Dermis blood vessel endothelial cell (primary cell): ENCODE measurements at places on chromosomes 16 and 17.

- no peak for DNase-seq
Measured at GRCh38 chr17:61475726-61476125, 23.5 kb downstream of the TBX4 start.

GRCh38 chr16:8816967-8817655 is 19.5 kb downstream of the PMM2 start:
- DNase-seq: no peak

GRCh38 chr16:12612598-12613101 is 191.0 kb downstream of the CPPED1 start:
- no peak for DNase-seq

DNA sequence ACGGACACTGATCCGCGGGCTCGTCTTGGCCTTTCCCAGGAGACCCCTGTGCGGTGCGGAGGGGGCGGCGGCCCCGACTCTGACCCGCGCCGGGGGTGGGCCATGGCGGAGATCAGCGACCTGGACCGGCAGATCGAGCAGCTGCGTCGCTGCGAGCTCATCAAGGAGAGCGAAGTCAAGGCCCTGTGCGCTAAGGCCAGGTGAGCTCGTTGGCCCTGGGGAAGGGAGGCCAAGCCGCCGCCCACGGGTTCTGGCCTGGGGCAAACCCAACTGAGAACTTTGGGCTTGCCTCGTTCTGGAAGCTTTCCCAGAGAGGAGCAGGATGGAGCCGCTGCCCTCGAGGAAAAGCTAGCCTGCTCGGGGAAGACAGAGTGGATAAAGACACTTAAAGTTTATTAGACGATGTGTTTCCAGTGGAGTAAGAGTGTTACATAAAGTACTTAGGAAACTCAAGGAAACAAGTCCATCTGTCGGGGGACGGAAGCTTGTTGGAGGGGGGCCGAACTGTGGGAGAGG is 540 bp downstream of the PPP4C start:
- DNase-seq: peak; percentile 39

- DNase-seq: no peak
Measured at GRCh38 chr17:81457917-81458555, 54.6 kb downstream of the ACTG1 start.

- no peak for DNase-seq
Measured at GRCh38 chr16:20051147-20051546, 22.5 kb downstream of the GPR139 start.

DNA sequence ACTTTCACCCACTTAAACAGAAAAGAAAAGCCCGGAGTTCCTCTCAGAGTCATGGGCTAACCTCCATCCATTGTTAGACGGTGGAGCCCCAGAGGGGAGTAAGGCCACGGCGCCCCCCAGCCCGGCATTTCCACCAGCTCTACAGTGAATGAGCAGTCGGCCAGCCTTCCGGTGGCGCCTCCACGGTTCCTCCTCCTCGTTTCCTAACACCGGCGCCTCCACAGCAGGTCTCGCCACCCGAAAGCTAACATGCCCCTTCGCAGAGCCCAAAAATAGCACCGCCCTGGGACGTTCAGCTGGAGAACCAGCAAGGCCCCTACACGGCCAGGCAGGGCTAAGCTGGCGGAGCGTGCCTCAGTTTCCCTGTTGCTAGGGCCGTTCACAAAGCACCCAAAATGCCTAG is 858 bp downstream of the MMD start:
- DNase-seq: peak; percentile 32

GRCh38 chr17:4956493-4957061 is 5.7 kb downstream of the ENO3 start:
- no peak for DNase-seq

GRCh38 chr16:72242757-72243156 is 70.8 kb upstream of the PMFBP1 start:
- no peak for DNase-seq

- peak; percentile 43 for DNase-seq
Measured at GRCh38 chr17:2683912-2684311, 27.7 kb downstream of the CLUH start.

DNA sequence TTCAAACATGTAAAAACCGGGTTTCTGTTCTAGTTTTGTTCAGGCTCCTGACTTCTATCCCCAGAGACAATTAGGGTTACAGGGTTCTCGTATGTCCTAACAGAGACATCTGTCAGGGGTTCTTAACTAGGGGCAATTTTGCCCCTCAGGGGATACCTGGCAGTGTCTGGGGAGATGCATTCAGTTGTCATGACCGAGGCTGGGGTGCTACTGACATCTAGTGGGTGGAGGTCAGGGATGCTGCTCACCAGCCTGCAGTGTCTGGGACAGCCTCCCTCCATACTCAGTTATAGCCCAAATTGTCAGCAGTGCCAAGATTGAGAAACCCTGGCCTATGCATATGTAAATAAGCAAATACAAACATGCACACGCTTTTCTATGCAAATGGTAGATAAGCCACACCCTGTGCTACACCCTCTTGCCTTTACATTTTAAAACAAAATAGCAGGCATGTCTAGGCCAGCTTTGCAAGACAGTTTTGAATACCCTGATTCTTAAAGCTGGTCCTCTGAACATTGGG is 37.4 kb downstream of the CLEC16A start:
- peak; percentile 27 for DNase-seq

DNA sequence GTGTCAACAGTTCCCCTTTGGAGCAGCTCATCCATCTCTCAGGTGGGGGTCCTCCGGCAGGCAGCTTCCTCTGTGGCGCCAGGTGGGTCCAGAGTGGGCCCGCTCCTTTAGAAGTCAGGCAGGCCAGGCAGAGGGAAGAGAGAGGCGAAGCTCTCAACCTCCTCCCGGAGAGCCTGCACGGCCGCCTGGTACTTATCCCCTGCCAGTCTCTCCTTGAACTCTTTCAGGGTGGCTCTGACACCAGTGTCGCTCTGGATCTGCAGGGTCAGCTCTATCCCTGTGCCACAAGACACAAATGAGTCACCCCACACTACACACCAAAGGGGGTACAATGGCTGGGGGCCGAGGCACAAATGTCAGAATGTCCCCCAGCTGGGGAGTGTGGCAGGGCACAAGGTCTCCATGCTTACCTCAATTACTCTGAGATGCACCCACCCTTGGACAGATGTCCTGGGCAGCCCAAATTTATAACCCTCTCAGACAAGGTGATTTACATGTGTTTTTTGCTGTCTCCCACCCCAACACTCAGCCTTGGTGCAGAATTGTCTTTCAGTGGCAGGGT is 13.6 kb downstream of the SMCR8 start:
- no peak for DNase-seq

GRCh38 chr17:75181608-75182318 is 996 bp downstream of the SUMO2 start:
- peak; percentile 43 for DNase-seq

DNA sequence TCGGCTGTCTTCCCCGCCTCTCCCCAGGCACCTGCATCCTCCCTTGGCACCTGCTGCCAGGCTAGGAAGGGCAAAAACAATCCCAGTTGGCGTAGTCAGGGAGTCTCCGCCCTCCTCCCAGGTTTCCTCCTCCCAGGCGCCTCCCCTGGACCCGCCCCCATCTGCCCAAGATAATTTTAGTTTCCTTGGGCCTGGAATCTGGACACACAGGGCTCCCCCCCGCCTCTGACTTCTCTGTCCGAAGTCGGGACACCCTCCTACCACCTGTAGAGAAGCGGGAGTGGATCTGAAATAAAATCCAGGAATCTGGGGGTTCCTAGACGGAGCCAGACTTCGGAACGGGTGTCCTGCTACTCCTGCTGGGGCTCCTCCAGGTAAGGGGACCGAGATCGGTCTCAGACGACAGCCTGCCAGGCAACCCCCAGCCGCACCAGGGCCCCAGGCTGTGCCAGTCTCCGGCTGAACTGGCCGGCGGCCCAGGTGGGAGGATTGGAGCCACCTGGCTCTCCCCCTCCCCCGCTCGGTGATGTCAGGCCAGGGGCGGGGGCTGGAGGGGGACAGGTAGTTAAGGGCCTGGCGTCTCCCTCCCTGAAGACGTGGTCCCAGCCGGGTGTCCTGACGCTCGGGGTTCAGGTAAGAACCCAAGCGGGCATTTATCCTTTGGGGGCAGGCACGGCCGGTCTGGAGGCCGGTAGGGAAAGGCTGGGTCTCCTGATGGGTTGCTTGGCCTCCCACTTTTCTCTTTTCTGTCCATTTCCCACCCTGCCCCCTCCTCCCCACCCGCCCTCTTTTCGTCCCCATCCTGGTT is at the start of gene GRB7:
Gene GRB7 (plus strand): TSS at position 179 of the 808 bp plus-strand sequence. CDS start 4,364 bp downstream, outside the sequence.
- DNase-seq: no peak

GRCh38 chr16:79154086-79154485 is 446.5 kb downstream of the MAF start:
- DNase-seq: no peak

DNA sequence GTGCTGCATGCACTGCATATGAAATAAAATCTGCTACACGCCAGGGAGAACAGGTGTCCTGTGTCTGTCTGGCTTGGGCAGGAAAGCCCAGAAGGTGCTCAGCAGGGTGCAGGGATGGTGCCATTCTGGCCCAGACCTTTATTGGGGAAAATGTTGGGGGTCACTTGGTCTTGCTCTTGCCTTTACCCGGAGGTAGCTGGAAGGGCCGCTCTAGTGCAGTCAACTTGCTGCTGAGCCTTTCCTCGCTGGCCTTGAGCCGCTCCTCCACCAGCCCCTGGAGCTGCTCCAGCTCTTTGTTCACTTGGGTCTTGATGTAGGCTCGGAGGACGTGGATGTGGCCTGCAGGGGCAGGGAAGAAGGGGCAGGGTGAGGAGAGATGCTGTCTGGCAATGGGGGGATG is 4.5 kb downstream of the CFAP119 start:
- DNase-seq: no peak

DNA sequence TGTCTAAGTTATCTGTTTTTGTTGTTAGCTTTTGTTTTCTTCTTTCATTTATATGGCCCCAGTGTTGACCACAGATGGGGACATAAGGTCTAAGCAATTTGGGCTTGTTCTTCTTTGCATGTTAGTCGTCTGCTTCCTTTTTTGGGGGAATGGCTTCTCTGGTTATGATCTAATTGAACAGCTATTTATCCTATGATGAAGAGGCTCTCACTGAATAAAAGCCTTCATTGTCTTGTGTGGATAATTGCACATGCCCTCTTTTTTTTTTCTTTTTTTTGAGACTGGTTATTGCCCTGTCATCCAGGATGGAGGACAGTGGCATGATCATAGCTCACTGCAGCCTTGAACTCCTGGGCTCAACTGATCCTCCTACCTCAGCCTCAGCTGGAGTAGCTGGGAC is 13.7 kb downstream of the SMARCE1 start:
- DNase-seq: no peak

- no peak for DNase-seq
Measured at GRCh38 chr17:33981711-33982601, 273.1 kb upstream of the CCL2 start.

- DNase-seq: peak; percentile 16
Measured at GRCh38 chr16:28063591-28064061, at the start of gene GSG1L. Gene GSG1L (minus strand): TSS chr16:28063714. CDS start chr16:28063424, 290 bp downstream.

DNA sequence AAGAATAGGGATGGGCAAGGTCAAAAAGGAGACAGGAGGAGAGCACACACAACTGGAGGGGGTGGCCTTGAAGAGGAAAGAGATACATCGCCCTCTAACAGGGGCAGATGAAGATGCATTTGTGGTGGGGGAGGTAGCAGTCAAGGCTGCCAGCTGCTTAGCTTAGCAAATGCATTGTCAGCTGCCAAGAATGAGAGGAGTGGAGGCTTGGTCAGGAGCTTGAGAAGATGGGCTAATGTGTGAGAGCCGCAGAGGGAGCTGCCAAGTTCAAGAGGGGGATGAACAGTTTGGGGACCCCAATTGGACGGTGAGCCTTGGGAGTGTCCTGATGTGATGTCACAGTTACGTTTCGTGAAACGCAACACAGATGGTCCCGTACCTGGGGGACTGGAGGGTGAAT is 28.9 kb upstream of the GNA13 start:
- DNase-seq: peak; percentile 30

- DNase-seq: no peak
Measured at GRCh38 chr17:2386400-2387085, 14.3 kb downstream of the MNT start.

GRCh38 chr16:67966549-67967182 is 1.8 kb downstream of the SLC12A4 start:
- DNase-seq: no peak

DNA sequence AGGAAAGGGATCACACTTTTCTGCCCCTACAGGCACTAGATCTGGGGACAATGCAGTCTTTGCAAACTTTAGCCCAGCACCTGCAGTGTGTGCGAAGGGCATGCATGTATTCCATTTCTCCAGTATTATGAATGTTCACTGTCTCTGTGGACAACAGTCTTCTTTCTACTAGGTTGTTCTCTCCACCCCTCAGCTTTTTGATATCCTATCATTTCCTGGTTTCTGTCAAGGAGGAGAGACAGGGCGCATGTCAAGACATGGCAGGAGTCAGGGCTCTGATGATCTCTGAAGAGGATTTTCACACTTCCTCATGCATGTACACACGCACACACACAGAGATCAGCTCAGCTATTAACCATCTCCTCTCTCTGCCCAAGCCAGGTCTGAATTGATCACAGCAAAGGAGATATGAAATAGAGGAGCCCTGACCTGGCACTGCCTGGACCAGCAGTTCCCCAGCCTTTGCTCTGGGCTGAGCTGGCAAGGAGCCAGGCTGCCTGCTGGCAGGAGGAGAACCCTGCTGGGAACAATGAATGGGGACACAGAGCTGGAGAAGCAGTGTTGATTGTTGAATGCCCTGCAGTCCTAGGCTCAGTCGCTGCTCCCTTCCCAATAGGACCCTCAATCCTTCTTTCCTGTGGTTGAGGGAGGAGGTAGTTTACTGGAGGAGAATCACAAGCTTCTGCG is 2.6 kb downstream of the GPR179 start:
- DNase-seq: peak; percentile 75

DNA sequence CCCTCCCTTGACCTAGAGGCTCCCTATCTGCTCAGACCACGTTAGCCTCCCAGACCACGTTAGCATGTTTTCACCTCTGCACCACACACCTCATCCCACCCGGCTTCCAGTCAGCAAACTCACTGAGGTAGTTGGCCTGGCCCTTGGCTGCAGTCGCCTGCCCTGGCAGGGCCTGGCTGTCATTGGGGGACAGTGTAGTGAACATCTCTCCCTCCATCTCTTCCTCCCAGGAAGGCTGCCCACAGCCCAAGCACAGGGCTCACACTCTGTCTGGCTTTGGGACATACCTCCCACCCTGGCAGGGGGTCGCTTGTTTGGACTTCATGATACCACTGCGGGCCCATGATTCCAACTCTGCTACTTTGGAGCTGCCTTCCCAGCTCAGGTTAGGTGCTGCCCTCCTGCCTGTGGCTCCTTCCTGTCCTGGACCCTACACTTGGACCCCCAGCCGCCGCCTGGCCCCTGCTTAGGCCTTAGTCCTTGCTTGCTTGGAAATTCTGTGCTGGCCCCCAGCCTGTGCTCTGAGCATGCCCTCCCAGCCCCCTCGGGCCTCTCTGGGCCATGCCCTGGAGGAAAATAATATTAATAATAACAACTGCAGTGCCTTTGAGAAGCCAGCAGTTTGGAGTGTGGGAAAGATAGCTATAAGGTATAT is 167.7 kb downstream of the COPRS start:
- DNase-seq: no peak

- DNase-seq: no peak
Measured at GRCh38 chr17:67620636-67621035, 97.1 kb upstream of the NOL11 start.

GRCh38 chr16:86219655-86220445 is 290.5 kb upstream of the FOXF1 start:
- DNase-seq: no peak

GRCh38 chr17:14552306-14552705 is 251.4 kb downstream of the HS3ST3B1 start:
- no peak for DNase-seq

GRCh38 chr17:2237521-2237921 is 66.1 kb downstream of the SMG6 start:
- peak; percentile 51 for DNase-seq
